NCI-H1436 treated with DMSO at 0.1 percent for 48 hours (cell line): ENCODE measurements at places on chromosomes 7 and 10.

DNA sequence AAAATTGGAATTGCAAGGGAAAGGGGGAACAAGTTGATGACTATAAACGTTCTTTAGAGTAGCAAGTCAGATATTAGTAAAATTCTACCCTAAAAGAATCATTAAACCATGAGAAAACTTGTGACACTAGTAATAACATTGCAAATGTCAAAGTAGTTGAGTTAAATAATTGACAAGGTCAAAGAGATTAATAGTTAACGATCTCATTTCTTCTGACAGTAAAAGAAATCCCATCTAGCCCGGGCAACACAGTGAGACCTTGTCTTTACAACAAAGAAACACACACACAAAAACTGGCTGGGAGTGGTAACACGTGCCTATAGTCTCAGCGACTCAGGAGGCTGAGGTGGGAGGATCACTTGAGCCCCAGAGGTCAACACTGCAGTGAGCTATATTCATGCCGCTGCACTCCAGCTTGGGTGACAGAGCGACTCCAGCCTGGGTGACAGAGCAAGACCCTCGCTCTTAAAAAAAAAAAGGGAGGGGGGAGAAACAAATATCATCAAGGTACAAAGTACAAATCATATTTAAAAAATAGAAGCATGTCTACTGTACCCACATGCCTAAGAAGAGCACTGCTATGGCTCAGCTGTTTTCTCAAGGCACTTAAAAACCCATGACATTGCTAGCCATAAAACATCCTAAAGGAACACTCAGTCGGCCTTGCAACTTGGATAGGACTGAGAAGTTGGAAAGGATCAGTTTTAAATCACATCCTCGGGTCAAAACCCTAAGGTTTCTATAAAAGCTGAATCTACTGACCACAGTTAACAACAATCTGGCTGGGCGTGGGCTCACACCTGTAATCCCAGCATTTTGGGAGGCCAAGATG, 401.1 kb downstream of the PARD3 start:
- no peak for DNase-seq

GRCh38 chr10:91700788-91701444, 68.0 kb upstream of the PPP1R3C start:
- no peak for DNase-seq

GRCh38 chr10:100468978-100469377, 6.2 kb downstream of the WNT8B start:
- no peak for DNase-seq

DNA sequence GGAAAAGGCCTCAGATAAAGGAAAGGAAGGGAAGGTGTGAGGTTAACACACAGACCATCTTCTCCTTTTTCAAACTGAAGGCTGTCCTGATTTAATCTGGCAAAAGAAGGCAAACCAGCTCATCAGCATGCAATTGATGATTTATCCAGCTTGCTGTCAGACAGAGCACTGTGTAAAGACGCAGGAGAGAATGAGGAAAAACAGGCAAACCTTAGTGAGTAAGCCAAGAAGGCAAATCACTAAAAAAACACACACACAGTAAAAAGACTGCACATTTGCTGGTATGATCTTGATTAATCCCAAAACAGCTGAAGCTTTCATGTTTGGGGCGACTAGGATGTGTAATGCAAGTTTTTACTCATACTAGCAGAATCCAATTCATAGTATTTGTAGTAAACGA, 65.8 kb upstream of the SKAP2 start:
- DNase-seq = no peak

DNA sequence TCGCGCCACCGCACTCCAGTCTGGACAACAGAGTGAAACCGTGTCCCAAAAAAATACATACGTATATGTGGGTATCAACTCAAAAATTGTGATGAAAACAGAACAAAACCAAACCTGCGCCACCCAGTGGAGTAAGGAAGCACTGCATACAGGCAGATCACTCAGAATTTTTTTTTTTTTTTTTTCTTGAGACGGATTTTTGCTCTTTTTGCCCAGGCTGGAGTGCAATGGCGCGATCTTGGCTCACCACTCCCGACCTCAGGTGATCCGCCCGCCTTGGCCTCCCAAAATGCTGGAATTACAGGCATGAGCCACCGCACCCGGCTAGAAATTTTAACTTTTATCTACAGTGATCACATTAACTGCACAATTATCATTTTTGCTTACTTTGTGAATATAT, 9.1 kb upstream of the TMEM236 start:
- no peak for DNase-seq

GRCh38 chr10:30062582-30062981, 3.2 kb upstream of the JCAD start:
- no peak for DNase-seq

DNA sequence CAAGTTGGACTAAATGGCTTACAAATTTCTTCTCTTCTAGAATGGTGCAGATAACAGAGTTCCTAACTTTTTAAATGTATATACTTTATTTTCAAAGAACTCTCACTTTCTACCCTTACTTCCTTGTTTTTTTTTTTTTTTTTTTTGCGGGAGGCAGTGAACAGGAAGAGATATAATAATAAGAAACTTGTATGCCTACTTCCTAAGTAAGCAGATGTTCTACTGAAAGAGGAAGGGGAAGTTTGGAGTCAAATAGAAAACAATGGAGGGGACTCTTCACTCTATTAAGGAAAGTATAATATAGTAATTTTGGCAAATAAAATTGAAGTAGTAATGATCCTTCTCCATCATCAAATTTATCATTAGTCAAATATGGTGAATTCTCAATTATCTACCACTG, 754.0 kb downstream of the KCNMA1 start:
- no peak for DNase-seq

DNA sequence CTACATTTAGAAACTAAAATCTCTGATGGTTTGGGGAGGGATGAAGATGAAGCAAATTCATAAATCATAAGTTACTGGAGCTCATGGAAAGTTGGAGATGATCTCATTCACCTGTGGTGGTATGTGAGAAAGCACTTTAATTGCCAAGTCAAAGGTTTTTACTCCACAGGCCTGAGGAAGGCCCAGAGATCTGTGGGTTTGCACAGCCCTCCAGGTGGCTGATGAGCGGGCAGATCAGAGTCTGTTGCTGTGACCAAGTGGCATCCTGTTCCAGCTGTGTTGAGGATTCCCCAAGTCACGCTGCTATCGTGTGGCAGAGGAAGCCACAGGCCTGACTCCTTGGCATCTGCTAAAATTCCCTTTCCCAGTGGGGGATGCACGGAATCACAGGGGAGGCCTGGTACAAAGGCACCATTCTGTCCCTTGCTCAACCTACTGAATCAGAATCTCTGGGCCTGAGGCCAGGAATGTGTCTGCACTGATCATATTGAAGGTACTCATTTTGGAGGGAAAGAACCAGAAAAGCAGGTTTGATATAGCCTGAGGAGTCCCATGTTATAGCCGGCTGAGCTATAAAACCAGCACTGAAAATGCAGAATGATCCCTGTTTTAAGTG, 19.7 kb upstream of the DDC start:
- DNase-seq = no peak

- no peak for DNase-seq
Observed at GRCh38 chr10:114326795-114327194, 77.5 kb downstream of the AFAP1L2 start.

DNA sequence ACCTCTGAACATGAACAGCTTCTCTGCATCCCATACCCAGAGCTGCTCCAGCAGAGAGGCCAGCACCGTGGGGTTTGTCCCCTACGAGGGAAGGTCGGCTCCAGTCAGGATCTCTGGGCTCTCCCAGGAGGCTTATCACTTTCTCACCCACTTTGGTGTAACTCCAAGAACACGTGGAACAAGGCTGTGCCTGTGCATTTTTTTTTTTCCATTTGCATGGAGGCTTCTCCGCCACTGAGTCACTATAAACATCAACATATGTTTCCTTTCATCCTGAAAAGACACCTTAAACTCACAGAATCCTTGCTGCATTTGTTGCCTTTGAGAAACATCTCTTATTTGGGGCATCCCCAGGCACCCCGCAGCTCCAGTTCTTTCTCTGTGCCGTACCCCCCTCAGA, 29.4 kb upstream of the ECHDC3 start:
- no peak for DNase-seq

GRCh38 chr7:111785076-111785475, 222.8 kb upstream of the IMMP2L start:
- DNase-seq = no peak

DNA sequence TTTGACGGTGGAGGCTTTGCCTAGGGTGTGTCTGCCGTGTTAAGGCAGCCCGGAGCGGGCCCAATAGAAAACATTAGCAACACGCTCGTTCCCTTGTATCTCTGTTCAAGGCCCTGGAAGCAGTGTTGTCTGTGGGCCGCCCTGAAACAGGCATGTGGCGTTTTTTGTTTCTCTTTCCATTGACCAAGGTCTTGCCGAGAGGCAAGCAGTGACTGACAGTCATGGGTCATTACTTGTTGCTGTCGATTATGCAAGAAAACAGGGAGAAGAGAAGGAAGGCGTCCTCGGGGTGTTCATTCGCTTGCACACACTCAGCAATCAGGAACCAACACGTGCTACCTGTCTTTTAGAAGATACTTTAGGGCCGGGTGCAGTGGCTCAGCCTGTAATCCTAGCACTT, 92.5 kb downstream of the EZH2 start:
- DNase-seq = no peak

GRCh38 chr10:48246501-48246900, 28.0 kb downstream of the FRMPD2 start:
- DNase-seq = no peak

GRCh38 chr7:12567015-12567414, 3.5 kb upstream of the SCIN start:
- DNase-seq = no peak

DNA sequence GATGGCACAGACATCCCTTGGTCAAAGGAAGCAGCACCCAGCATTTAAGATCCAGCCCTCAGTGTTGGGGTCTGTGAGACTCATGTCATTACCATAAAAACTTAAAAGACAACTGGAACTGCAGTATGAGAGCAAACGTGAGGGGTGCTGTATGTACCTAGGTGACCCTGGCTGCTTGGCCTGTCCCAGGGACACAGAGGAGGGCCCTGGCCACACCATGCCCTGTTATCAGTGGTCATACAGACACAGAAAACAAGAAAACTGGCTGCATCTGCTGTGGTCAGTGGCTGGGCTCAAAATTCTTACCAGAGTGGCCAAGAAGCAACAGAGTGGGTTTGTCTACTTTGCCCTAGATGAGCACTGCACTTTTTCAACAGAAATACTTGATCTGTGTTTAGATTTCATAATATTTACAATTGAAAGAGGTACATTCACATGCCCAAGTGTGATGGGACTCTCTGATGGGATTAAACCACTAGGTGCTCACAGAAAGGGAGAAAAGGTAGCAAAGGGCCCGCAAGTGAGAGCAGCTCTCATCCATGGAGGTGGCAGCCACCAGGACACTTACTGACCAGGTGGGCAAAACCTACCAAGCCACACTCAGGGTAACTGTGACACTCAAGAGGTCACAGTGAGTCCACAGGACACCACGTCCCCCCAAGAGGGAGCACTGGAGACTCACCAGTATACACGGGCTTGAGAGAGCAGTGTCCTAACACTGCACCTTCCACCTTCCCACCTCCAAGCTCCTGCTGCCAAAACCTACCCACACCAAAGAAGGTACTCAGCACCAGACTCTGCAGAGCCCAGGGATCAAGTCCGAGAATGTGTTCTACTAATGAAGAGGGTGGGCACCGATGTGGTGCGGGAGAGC, 68.1 kb upstream of the CAMK2B start:
- no peak for DNase-seq

DNA sequence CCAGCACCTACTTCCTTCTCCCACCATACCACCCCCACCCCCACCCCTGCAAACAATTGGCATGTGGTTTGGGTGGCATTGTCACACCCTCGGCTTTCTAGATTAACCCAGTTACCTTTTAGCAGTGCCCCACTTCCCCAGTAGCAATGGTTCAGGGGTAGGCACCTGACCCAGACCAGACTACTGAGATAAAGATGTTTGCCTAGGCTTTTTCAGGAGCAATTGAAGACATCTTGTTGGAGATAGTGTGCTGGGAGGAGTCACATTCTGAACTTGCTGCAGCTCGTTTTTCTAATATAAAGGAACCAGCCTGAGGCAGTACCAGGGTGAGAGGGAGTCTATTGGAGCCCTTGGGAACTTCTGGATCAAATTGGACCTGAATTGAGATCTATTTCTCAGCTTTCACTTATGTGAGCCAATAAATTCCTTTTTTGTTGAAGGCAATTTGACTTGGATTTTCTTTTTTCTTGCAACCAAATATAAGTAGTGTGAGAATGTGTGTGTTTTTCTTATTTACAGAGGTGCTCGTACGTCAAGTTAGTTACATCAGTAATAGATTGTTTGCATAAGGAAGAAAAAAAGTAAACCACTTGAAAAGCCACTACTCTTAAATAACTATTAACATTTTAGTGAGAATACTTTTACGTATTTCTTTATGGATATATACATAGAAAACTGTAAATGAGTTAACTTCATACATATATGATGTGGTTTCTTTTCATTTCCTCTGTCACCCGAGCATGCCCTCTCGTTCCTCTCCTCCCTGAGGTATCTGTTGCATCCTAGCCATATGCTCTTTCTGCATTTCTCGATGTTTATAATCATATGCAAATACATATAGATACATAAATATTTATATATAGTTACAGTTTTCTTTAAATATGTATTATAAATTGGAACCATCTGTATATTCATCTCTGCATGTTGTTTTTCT, 38.0 kb downstream of the RAB18 start:
- DNase-seq = no peak

DNA sequence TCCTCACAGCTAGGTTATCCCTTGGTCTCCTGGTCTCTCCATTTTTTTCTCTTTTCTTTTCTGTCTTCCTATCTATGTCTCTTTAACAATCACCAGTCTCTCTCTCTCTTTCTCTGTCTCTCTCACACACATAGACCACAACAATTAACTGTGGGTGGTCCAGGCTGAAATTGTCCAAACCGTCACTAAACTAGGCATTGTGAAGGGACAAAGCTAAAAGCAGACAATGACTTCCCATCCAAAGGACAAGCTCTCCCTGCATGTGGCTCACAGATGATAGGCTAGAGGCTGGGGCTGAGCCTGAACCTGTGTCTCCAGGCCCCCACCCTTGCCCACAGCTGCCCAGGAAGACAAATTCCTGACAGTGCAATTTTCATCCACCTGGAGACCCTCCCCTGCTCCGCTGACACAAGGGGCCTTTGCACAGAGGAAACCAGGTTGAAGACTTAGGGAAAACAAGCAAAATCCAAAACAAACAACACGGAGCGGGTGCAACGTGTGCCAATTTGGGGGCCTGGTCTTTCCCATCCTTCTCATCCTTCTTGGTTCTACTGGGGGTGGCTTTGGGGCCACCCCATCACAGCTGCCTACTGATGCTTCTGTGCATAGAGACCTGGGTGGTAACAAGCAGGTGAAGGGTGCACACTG, 755.4 kb downstream of the GRID1 start:
- DNase-seq = no peak

DNA sequence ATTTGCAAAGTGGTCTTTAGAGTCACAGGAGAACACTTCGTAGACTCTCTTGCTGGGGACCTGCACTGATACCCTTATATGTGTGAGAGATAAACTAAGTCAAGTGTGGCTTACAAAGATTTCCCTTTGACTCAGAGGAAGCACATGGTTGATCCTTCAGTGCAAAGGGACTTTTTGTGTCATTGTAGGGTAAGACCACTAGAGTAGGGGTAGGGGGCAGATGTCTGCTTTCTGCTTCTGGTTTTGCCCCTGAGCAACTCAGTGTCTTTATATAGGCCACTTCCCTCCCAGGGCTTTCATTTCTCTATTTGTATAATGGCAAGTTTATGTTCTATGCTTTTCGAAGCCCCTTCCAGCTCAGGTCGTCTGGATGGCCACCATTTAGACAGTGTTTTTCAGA, 281.7 kb downstream of the SORCS3 start:
- no peak for DNase-seq
